PC-9 (cell line): ENCODE measurements at places on chromosomes 7 and 10. TPM values are rescaled to one million over a fixed set of nuclear protein-coding genes. Genes with fewer than 3 reads are reported as not detected.

Gene SLC16A9
- total RNA-seq = not detected in 2 replicates

Gene CLRN3
- not detected in 2 replicates for total RNA-seq

Gene RTKN2
- 16.1 and 18.5 TPM in 2 replicates for total RNA-seq

Gene ACTR3C
- total RNA-seq = 24.1 and 34.5 TPM in 2 replicates

Gene CYP2E1
- total RNA-seq = 1.6 and 3.0 TPM in 2 replicates

Gene ABCB4
- total RNA-seq = not detected in 2 replicates

Gene KCNH2
- total RNA-seq = 1.5 and 1.6 TPM in 2 replicates

Gene ADARB2
- total RNA-seq = not detected in 2 replicates

Gene GPNMB
- 13.3 and 17.4 TPM in 2 replicates for total RNA-seq

DNA sequence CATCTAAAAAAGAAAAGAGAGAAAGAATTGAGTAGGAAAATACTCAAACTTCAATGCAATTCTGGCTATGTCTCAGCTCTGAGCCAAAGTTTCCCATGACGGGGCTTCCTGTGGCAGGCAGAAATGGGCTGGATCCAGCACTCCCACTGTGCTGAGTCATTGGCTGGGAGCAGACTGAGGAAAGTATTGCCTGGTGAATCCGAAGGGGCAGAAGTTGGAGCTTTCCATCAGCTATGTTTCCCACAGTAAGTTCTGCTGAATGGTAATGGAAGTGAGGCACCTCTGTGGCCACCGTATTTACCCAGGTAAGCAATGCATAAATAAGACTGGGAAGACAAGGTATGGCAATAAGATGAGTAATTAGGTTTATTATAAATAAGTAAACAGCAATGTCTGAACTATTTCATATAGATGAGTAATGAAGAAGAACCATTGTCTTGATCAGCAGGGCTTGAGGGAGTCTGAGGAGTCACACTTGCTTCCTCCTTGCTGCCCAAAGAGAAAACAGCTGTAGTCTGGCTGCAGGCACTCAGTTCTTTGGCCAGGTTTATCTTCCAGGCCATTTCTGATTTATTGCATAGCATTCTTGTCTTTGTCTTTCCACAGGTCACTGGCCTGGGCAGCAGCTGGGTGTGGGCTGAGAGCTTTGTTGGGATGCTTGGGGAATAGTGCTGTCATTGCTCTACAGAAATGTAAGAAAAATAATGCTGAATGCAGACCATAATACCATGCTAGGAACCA, 255.3 kb downstream of the DNAJB9 start:
- DNase-seq = peak; percentile 20

DNA sequence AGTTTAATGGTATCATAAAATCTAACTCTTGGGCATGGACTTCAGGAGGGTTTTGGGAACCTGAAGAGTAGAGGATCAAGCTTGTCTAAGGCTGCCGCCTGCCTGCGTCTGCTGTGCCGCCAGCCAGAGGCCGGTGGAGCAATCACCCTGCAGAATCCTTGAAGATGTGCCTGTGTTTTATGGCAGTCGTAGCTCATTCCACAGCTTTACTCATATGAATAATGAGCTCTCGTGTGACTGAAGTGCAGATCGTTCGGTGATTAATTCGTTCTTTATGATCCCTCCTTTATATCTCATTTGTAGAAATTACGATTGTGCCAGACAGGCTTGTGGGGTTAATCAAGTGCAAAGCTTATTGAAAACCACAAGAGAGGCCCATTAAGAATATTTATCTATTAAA, 100.8 kb downstream of the ACTR3B start:
- no peak for DNase-seq

DNA sequence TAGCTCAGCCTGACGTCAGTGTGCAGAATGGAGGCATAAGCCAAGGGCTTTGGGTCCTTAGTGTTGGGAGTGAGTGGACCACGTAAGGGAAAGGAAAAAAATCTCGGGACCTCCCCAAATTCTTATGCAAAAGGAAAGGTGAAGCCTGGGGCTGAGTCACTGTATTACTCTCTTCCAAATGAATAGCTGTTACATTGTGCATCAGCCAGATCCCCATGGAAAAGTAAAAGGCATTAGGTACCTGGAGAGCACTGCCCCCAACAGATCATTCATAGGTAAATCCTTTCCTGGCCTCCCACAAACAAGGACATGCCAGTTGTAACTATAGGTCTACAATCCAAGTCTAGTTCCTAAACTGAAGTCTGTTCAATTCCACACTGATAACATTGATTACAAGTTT, 170.5 kb downstream of the C1GALT1 start:
- peak; percentile 18 for DNase-seq

GRCh38 chr7:29271319-29271658, 76.7 kb downstream of the CHN2 start:
- no peak for DNase-seq

GRCh38 chr7:142401951-142402350, 144.1 kb upstream of the PRSS58 start:
- DNase-seq = no peak

DNA sequence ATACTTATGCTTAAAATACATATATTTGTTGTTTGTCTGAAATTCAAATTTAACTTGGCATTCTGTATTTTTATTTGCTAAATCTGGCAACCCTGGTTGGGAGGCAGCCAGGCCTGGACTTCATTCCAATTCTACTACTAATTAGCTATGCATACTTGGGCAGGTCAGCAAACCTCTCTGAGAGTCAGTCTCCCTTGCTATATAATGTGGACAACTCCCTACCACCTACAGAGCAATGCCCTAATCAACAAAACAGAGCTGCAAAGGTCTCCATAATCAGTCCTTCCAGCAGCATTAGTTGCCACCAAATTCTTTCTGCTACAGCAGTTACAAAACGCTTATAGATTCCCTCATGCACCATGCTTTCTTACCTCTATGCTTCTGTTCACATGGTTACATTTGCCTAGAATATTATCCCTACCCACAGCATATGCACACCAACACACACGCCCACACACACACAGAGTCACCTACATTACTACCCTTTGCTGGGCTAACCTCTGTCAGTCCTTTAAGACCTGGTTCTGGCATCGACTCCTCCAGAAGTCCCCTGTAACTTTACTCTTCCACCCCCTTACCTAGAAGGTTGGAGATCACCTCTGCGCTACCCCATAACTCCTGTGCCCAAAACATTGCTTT, 188.7 kb downstream of the FGFR2 start:
- no peak for DNase-seq

GRCh38 chr7:86961686-86962085, 97.8 kb downstream of the ELAPOR2 start:
- no peak for DNase-seq

DNA sequence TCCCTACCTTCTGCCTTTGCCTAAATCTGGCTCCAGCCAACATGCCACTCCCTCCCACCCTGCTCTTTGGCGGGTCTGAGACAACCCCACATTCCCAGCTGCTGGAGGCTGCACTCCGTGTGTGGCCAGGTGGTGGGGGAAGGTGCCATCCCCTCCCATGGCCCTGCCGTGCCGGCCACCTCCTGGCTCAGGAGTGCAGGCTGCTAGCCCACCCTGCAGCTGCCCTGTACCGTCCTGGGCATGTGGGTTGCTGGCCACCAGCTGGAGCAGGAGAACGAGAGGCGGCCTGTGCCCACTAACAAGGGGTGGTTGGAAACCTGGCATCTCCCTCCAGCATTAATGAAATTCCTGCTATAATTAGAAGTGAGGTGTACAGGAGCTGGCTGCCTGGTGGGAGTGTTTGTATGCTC, 97.6 kb downstream of the ZMIZ1 start:
- DNase-seq = no peak
